ENCODE measurements at places on chromosomes 1 and 21.

- no peak for DNase-seq
These were observed 154.8 kb upstream of the RGS18 start for GRCh38 chr1:192003295-192004077.

- peak; percentile 90 for DNase-seq
These were observed 623.9 kb upstream of the NR5A2 start for GRCh38 chr1:199403531-199404116.

DNA sequence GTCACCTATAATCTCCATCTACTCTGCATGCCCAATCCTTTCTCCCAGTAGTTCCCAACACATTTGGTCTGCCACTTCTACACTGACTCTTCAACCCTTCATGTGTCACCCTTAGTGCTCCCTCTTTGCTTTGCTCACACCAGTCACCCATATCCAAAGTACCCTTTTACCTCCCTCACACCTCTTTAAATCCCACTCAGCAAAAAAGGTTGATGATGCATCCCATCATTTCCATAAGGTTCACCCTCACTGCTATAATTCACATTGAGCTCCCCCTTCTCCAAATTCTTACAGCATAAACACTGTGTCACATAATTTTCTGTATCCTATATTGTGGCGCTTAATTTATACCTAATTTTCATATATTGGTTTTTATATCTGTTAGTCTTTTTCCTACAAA, 83.8 kb upstream of the ATP1B1 start:
- DNase-seq = no peak

- no peak for DNase-seq
These were observed 5.1 kb downstream of the LMO4 start for GRCh38 chr1:87333692-87334347.

DNA sequence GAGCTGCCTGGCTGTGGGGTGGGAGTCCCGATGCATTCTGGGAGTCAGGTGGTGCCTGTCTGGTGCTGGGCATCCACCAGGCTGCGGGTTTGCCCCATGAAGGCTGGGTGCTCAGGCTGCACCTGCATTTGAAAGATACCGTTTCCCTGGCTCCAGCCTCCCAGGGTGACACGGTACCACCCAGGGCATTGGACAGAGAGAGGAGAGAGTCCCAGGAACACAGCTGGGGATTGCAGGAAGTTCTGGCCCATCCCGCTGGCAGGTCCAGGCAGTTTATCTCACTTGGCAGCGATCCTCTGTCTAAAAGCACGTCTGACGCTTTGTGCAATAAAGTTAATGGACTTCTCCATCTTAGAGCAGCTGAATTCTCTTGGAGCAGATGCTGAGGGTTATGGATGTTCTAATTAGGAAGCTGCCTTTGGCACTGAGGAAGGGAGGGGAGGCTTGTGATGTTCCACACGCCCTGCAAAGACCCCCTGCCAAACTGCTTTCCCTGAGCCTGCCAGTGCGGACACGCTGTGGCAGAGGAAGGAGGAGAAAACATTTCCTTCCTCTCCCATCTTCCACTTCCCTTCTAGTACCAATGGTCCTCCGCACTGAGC, 246.9 kb downstream of the GRIK3 start:
- DNase-seq = no peak

GRCh38 chr1:39426346-39426745, 65.1 kb upstream of the BMP8A start:
- DNase-seq = no peak

- DNase-seq = no peak
These were observed 94.7 kb downstream of the DMRTB1 start for GRCh38 chr1:53553734-53554509.

GRCh38 chr1:37031429-37031828, 2.9 kb downstream of the GRIK3 start:
- no peak for DNase-seq

DNA sequence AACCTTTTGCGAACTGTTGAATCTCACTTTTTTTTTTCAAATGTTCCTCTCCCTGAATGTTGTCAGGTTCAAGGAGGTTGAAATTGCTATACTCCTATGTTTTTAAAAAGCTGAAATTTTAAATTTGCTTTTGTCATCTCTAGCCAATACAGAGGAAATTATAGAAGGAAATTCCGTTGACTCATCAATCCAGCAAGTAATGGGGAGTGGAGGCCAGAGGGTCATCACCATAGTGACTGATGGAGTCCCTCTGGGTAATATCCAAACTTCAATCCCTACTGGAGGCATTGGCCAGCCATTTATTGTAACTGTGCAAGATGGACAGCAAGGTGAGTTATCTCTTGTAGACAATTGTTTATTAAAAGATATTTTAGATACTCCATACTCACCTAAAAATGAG, 36.3 kb downstream of the GABPB2 start:
- peak; percentile 52 for DNase-seq

DNA sequence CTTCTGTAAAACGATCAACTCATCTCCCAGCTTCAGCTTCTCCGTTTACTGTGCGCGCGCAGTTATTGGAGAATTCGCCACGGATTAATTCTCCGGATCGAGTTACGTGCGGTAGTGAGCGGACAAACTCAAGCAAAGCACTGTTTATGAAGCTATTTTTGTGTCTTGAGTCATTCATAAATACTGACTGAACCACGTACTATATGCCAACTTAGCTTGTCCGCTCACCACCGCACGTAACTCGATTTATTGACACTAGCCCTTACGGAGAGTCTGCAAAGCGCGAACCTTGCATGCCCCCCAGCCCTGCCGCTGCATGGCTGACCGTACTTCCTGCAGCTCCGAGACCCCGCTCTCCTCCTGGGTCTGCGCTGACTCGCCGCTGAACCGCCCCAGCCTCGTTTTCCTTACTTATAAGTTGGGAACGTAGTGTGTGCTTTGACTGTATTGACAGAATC, 773 bp downstream of the CHD1L start:
- DNase-seq = no peak

DNA sequence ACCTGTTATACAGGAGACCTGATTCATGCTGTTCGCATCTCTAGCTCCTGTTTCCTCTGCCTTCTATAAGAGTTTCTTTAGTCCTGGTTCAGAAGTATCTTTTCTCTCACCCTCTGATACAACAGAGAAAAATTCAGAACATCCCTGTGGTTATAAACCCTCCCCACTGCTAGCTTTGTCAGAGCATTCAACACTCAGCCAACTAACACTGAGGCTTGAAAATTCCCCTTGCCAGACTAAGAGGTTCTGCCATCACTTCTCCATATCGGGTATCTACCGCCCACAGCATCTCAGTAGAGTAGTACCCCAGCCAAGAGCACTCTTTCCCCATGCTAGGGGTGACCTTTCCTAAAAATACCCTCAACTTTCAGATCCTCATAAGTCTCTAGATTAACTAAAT, 19.6 kb upstream of the PIK3R3 start:
- peak; percentile 77 for DNase-seq

GRCh38 chr21:15732290-15732995, 2.7 kb downstream of the USP25 start:
- peak; percentile 58 for DNase-seq

GRCh38 chr1:55216096-55216495, 932 bp upstream of the USP24 start:
- DNase-seq = no peak

GRCh38 chr1:157734321-157734720, 33.8 kb upstream of the FCRL3 start:
- DNase-seq = no peak

GRCh38 chr1:236172041-236172579, 29.8 kb downstream of the GPR137B start:
- DNase-seq = no peak

GRCh38 chr1:181416268-181416860, 67.0 kb upstream of the CACNA1E start:
- no peak for DNase-seq

GRCh38 chr1:152050886-152051675, 14.3 kb upstream of the S100A11 start:
- DNase-seq = no peak

GRCh38 chr1:203126151-203126865, 1.2 kb upstream of the ADORA1 start:
- DNase-seq = no peak

GRCh38 chr21:18430341-18430740, 26.8 kb upstream of the TMPRSS15 start:
- no peak for DNase-seq

DNA sequence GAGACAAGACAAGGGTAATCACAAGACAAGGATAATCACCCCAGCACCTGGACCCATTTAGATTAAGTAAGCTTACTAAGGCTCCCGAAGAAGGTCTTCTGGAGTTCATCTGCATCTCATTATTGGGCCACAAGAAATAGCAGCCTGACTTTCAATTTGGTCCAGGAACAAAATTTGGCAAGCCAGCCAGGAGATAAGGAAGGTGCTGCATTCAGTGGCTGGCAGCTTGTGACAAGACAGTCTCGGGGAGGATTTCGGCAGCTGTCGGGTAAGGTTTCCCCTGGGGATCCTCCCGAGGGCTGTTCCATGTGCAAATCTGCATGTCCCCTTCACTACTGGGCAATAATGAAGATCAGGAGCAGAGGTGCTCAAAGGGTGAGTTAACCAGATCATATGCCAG, 195.2 kb downstream of the FCRL5 start:
- no peak for DNase-seq

DNA sequence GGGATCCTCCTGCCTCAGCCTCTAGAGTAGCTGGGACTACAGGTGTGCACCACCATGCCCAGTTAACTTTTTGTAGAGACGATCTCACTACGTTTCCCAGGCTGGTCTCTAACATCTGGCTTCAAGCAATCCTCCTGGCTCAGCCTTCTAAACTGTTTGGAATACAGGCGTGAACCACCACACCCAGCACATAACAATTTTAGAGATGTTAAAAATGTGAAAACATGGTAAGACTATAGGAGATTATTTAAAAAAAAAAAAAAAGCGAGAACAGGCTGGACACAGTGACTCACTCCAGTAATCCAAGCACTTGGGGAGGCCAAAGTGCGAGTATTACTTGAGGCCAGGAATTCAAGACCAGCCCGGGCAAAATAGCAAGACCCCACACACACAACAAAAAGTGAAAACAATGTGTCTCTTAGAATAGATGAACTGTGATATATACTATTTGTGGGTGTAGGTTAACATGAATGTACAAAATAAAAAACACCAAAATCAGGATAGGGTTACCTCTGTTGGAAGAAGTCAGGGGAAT, 19.6 kb downstream of the CCDC18 start:
- no peak for DNase-seq

DNA sequence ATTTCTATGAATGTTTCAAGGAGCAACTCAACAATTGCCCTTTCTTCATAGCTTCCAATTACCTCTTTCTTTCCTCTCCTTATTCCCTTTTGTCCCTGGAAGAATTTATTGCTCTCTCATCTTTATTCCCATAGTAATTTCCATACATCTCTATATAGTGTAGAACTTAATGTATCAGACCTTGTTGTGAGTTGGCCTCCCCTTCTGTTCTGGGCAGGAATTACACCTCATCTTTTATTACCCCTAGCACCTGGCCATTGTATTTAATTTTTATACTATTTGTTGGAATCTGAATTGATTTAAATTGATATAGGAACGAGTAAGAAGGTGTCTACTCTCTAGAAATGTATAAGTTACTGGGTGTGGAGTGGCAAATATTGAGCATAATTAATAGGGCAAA, 114.5 kb downstream of the CACHD1 start:
- DNase-seq = no peak

DNA sequence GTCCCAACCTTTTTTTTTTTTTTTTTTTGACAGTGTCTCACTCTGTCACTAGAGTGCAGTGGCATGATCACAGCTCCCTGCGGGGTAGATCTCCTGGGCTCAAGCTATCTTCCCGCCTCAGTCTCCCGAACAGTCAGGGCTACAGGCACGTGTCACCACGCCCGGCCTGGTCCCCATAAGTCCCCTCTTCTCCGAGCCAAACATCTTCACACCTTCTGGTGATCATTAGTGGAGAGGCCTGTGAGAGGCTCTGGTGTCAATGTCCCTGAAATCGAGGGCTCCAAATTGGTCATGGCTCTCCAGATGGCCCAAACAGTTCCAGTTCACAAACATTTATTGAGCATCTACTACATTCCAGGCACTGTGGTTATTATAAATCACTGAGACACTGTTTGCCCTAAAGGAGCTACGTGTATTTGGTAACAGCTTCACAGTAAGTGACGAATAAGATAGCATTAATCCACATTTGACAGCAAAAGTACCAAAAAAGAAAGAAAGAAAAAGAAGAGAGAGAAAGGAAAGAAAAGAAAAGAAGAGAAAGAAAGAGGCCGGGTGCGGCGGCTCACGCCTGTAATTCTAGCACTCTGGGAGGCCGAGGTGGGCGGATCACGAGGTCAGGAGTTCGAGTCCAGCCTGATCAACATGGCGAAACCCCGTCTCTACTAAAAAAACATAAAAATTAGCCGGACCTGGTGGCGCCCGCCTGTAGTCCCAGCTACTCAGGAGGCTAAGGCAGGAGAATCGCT, 867 bp upstream of the TIMM17A start:
- DNase-seq = no peak

GRCh38 chr1:17167041-17167785, 37.7 kb upstream of the PADI1 start:
- peak; percentile 26 for DNase-seq

DNA sequence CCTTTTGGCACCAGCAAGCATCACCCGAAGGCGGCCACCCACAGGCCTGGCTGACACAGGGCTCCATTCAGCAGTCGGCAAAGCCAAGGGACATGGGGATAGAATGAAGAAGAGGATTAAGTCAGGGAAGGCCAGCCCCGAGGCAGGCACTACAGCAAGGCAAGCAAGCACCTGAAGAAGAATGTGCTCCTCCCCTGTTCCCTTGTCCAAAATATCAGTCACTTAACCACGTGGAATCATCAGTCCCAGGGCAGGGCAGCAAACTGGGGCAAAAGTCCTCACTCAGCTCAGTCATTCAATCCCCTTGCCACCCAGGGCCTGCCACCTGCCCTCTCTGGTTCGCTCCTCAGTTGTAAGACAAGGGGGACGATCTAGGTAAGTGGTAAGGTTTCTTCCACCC, 9.3 kb downstream of the KANK4 start:
- no peak for DNase-seq

GRCh38 chr21:45148316-45148990, 74.1 kb downstream of the ADARB1 start:
- DNase-seq = no peak

GRCh38 chr1:159866905-159867663, 4.6 kb upstream of the VSIG8 start:
- no peak for DNase-seq

- no peak for DNase-seq
These were observed 327.5 kb upstream of the POGK start for GRCh38 chr1:166511761-166512160.

DNA sequence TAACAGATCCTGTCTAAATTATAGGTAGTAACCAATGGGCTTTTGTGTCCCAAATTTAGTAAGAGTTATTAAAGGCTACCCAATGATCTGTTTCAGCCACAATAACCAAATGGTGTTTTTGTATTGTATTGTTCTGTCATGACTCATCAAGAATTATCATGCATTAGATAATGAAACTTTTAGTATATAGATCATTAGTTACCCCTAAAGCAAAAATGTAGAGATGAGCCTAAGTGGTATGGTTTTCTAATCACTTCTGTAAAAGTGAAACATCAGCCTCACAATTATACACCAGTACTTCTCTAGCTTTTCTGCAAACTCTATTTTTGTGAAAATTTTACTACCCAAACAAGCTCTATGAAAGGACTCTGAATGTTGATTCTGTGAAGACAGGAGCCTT, 71.4 kb downstream of the LRRC7 start:
- no peak for DNase-seq

GRCh38 chr21:25931765-25932164, 197.0 kb downstream of the GABPA start:
- no peak for DNase-seq

Measured in astrocyte of the spinal cord (primary cell).